ENCODE measurements at places on chromosomes 1 and 21.

- no peak for DNase-seq
These were observed 501.9 kb upstream of the USP24 start for GRCh38 chr1:55717111-55717510.

DNA sequence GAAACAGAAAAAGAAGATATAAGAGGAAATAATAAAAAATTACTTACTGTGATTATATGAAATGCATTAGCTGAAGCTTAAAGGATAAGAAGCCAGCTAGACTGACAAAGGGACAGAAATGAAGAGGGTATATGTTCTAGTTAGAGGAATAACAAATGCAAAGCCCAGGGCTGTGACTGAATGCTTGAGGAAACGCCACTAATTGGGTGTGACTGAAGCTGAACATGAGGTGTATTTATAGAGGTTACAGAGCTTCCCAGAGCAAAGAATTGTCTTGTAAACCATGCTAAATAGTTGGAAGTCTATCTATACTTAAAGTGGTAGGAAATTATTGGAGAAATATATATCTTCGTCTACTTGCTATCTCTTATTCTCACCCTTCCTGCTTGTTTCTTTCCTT lies 77.7 kb upstream of the PLPPR5 start:
- DNase-seq: no peak

GRCh38 chr1:78543941-78544643 lies 53.3 kb downstream of the PTGFR start:
- no peak for DNase-seq

DNA sequence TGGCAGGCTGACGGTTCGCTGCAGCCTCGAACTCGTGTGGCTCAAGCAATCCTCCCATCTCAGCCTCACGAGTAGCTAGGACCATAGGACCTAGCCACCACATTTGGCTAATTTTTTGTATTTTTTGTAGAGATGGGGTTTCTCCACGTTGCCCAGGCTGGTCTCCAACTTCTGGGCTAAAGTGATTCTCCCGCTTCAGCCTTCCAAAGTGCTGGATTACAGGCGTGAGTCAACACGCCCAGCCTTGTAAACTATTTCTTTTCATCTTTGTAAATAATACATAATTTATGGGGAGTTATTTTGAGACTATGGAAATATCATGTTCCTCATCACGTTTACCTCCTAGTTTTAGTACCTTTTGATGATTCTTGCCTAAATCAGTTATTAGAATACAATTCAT lies 906 bp upstream of the FBXO28 start:
- DNase-seq: no peak

- no peak for DNase-seq
These were observed 9.2 kb upstream of the PLA2G4A start for GRCh38 chr1:186819563-186819962.
